ENCODE measurements at places on chromosomes 5 and 9.

DNA sequence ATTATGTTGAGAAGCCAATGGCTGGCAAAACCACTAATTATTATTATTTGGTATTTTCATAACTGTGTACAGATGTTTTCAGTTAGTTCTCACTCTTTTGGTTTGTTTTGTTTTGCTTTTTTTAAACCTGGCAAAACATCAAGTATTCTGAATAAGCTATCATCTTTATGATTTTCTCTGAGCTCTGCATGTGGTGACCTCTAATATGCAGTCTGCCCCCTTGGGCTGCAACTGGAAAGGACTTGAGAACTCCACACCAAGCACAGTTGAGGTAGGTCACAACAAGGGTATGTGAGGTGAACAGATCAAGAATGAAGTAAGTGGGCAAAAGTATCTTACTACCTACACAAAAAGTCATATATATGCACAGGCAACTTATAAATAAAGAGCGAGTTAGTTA, 202.2 kb downstream of the NFIB start:
- DNase-seq, result no peak

DNA sequence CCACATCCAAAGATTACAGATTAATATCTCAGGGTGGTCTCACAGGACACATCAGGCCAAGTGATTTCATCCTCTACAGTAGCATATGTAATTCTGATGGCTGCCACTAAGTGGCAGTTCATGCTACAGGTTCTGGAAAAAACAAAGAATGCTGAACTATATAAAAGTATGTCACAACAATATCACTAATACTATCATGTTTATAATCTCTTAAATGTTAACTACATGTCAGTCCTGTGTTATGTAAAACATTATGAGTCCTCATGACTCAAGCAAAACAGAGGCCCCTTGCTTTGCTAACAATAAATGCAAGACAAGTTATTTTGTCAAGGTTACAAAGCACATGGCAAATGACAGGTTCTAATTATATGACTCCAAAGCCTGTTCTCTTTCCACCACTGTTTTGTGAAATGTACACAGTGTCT, 233.2 kb downstream of the FBXL17 start:
- no peak for DNase-seq

DNA sequence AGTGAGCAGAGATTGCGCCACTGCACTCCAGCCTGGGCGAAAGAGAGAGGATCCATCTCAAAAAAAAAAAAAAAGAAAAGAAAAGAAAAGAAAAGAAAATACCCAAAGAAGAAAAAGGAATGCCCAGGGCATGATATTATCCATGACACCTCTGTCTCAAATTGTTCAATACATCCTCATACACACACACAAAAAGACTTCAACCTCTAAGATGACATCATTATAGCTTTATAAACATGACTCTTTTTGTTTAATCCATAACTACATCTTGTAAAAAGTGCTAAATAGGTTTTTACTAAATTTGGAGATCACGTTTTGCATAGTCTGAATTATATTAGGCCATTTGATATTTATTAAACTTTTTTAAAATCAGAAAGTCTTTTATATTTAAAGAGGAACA, 33.1 kb downstream of the ANKRD31 start:
- DNase-seq, result no peak

DNA sequence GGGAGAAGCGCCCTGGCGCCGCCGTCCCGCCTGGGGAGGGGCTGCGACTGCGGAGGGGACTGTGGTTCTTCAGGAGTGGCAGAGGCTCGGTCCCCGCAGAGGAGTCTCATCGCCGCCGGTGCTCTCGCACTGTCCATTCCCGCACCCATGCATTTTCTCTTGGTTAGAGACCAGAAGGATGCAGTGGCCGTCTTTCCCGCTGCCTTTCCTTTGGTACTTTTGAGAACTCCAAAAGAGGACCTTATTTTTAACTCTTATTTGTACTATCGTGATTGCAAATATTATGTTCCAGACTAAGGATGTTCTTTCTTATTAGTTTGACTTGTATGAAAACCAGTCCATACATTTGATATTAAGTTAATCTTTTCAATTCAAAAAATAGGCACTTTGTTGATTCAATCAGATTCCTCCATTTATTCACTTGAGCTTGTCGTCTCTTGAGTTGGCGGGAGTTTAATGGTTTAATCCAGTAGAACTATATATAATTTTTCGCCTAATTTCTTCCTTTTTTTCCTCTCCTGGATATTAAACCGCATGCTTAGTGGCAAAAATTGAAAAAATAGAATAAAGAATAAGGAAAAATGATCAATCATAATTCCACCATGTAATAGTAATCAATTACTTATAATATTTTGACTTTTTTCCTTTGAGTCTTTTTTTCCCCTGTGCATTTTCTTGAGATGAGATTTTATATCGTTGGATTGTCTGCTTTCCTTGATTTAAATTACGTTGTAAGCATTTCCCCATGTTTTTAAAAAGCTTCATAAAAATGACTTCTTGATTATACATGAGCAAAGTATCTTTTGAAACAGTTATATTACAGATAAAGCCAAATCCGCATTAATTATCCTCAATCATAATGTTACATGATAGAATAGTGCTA, 861 bp downstream of the ZFYVE16 start:
- no peak for DNase-seq

GRCh38 chr5:13673511-13673910, 271.0 kb downstream of the DNAH5 start:
- DNase-seq, result no peak

GRCh38 chr9:89655056-89655989, 50.5 kb downstream of the GADD45G start:
- no peak for DNase-seq

GRCh38 chr5:135644816-135645215, 66.0 kb upstream of the CXCL14 start:
- no peak for DNase-seq

GRCh38 chr9:136529516-136530460, 16.1 kb downstream of the NOTCH1 start:
- no peak for DNase-seq

- no peak for DNase-seq
Observed at GRCh38 chr5:176873541-176874172, 25.5 kb downstream of the HK3 start.

DNA sequence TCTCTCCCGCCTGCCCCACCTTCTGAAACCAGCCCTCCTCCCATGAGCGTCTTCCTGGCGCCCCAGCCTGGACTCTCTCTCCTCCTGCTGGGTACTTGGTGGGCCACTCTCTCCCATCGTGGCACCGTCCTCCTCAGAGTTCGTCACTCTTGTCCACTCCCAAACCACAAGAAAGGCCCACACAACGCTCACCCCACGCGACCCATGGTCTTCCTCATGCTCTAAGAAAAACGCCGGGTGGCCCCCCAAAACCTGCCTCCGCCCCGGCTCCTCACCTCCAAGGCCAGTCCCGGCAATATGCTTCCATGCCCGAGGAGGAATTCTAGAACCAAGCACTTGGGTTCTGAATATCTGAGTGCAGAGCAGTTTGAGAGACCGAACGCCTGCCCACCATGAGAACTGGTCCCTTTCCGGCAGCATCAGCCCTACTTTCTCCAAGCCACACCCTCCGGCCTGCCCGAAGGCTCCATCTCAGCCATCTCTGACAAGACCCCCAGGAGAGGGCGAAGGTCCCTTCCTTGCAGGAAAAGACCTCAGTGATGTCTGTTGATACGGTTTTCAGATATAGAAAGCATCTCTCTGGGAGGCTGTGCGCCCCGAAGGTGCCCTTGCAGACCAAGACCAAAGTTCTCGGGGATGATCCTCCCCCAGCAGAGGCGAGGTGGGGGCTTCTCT, 15.0 kb downstream of the SLC6A3 start:
- DNase-seq, result no peak

DNA sequence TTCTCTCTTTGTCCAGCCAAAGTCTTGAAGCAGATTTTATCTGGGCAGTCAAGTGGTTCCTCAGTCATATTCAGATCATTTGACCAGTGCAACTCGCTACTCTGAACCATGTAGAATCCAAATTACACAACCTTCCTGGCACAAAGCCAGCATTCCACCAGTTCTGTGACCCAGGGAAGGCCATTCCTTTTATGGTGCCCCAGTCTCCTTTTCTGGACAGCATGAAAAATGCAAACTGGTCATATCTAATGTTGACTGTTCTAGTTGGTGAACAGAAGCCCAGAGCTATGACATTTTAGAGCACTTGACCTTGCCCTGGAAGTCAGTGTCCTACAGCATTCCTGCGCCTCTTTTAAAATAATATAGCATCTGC, 364.6 kb downstream of the BRINP1 start:
- DNase-seq, result no peak

DNA sequence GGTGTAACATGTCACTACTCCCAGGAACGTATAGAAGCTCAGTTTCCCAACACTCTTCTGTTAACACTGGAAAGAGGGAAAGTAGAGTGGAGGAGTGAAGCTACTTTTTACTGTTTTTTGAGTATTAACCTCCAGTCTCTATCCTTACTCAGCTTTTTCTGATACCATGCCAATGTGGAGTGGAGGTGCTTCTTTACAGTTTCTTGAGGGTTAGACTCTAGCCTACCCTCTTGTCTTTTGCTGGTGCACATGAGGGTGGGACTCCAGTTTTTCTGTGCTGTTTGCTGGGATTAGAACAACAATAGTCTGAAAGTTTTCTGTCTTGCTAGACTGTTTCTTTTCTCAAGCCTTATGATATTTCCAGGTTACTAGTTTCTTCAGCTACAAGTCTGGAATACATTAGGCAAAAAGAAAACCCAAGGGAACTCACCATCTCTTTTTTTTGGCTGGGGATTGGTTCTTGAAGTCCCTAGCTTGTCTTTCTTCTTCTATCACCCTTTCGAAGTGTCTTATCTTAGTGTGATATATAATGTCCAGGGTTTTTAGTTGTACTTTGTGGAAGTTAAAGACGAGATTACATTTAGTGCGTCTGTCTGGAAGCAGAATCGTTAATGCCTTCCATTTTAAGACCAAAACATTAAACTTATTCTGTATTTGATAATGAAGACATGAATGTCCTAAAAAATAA, 35.9 kb downstream of the PRR16 start:
- no peak for DNase-seq

GRCh38 chr5:164345853-164346252, 840.4 kb downstream of the MAT2B start:
- no peak for DNase-seq

DNA sequence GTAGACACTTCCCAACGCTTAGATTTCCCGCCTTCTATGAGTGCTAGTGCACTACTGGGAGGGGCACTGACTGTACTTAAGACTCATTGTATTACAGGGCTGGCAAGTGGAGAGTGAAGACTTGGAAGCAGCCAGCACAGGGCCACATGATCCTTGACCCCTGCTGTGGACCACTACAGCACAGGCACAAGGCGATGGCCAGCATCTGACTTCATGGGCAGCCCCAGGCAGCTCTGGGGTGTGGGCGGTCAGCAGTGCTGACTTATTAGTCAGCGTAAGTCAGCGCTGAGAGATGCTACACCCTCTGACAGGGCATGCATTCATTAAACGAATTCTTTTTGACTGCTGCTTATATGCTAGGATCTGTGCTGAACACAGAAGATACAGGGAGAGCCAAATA, 9.3 kb downstream of the SLC46A2 start:
- DNase-seq, result no peak

Measured in NCI-H187 (cell line).